Urothelium cell line (cell line): ENCODE measurements at places on chromosomes 5 and 9.

DNA sequence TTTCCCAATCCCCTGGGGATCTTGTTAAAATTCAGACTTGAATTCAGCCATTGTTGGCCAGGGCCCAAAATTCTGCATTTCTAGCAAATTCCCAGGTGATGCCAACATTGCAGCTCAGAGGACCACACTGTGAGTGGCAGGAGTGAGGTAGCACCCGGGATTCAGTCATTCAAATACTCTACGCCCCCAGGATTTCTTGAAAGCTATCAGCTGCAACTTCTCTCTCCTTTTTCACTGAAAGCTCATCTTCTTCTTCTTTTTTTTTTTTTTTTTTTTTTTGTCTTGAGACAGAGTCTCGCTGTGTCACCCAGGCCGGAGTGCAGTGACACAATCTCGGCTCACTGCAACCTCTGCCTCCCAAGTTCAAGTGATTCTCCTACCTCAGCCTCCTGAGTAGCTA lies 19.3 kb upstream of the ANKH start:
- no peak for DNase-seq

DNA sequence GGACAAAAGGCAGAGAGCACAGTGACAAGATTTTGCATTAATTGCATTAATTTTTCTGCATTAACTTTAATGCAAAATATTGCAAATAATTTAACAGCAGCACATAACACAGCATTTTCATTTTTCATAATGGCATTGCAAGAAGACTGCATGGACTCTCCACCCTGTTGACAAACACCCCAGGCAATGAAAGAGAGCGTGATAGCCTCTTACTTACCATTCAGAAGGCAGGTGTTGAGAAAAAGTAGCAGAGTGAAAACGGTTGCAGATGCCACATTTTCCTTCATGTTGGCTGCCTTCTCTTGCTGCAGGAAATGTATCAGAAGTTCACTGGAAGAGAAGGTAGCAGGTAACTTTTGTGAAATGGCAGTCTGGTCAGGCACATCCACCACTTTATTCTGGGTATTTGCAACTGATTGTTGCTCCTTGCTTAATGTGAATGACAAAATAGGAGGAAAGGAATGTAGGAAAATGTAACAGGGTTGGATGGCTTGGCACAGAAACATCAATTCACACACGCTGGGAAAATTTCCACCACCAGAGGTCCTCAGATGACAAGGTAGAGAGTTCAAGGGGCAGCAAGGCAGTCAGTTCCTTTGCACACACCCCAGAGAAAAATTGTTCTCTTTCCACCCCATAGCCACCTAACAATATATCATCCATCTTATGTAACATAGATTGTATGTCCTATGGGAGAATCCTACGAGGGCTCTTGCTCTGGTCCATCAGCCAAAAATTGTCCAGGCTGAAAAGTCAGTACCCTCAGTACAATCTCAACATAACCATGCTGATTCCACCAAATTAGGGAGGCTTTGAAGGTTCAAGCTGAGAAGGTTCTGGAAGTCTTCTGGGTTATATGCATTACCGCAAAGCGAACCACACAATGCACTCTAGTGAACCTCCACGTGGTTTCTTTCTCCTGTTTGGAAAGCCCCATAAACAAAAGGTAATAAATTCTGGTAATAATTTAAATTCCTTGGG lies 41.9 kb upstream of the AGXT2 start:
- DNase-seq: peak; percentile 80

- DNase-seq: no peak
Measured at GRCh38 chr5:75550597-75550996, 38.9 kb downstream of the POLK start.

DNA sequence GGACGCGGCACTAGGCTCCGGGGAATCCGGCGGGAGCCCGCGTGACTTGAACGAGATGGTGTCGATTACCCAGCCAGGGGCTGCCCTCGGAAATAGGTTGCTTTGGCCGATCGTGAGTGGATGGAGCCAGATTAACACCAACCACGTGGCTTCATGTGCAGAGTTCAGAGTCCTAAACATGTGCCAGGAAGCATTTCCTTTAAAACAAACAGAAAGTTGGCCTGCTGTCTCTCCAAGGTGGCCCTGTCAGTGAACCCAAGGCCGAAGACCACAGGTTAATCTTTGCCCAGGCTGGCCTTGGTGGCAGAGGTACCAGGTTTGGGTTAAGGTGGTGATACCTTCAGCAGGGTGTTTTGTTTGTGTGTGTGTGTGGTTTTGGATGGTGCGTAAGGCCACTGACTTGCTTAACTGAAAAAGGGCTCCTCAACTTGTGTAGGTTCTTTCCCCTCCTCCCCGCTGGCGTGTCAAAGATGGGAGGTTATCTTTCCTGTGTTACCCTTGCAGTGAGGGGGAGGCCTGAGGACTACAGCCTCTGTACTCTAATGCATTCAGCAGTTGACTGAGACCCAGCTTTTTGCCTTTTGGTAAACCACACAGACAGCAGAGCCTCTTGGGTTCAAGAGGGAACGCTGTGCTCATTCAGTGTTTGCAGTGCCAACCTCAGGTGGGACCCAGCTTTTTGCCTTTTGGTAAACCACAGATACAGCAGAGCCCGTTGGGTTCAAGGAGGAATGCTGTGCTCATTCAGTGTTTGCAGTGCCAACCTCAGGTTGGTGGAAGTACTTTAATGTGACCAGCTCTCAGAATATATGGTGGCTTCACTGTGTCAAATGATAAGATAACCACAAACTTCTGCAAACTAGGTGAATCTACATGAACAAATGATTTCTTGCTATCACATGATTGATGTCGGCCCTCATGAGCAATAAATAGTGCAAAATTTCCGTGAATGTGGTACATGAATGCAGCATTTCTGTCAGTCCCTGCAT lies 1.4 kb downstream of the IQGAP2 start:
- DNase-seq: no peak

- DNase-seq: no peak
Measured at GRCh38 chr9:94990897-94991561, 264.5 kb downstream of the AOPEP start.

DNA sequence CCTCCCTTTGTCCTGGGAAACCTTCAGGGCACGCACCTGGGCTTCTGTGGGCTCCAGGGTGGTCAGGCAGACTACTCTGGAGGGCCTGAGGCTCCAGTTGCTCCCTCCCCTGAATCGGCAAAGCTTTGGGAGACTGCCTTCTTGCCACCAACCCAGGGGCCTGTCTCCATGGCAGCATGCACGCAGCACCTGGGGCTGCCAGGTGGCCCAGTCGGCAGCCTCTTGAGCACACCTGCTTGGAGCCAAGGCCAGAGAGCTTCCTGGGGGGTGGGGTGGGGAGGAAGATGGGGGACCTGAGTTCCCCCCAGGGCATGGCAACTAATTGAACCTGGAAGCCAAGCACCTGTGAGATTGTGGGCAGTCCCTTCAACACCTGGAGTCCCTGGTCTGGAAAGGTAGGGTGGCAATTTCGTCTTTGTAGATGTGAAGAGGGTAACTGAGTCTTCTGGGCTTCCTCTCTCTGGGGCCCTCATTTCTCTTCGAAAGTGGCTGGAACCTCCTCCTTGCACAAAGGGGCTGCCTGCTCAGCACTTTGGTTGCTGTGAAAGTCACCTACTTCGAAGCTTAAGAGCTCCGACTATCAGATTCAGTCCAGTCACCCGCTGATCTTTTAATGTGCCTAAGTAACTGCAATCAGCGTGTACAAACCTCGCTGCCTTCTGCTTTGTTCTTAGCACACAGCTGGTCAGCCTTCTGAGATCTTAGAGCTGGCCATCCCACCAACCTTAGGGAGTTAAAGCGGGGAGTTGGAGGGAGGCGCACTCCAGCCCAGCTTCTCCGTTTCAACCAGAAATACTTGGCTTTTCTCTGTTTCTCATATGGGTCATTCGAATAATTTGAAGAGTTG lies 4.0 kb downstream of the RNF183 start:
- DNase-seq: no peak

DNA sequence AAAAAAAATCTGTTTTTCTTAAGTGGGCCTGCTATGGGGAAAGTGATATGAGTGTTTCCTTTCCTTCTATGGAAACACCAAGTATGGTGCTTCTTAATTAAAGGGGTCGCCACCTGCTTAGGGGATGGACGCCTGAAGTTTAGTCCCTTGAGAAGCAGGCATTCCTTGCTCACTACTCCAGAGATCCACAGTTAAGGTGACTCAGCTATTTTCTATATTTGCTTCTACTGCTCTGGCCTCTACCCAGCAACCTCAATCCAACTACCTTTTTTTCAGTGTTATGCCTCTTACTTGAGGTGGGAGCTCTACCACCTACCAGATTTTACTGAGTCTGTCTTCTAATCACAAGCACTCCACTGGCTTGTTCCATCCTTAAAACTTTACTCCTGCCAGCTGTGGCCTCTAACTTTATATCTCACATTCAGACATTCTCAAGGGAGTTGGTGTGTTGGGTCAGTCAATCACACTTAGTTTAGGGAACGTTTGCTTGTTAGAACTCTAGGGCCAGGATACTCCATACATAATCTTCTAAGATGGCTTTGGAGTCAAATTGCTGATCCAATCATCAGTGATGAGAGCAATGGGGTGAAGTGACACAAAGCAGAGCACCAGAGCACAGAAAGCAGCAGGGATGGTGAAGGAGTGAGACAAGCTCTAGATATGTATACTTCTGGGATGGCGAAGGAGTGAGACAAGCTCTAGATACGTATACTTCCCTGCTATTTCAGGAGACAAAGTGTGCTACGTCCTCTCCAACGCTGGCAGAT lies 708.1 kb downstream of the EFNA5 start:
- no peak for DNase-seq

- DNase-seq: no peak
Measured at GRCh38 chr5:117829646-117830045, 1158.7 kb downstream of the DTWD2 start.

- peak; percentile 99 for DNase-seq
Measured at GRCh38 chr5:14581106-14581890, at the start of gene OTULINL. OTULINL (plus strand) TSS chr5:14581792; CDS start chr5:14581895, 103 bp downstream.

GRCh38 chr9:126618585-126619360 lies 5.0 kb downstream of the LMX1B start:
- DNase-seq: no peak

GRCh38 chr5:106290841-106291240 lies 1379.9 kb downstream of the EFNA5 start:
- no peak for DNase-seq

GRCh38 chr5:15763754-15764153 lies 263.8 kb downstream of the FBXL7 start:
- DNase-seq: no peak

- no peak for DNase-seq
Measured at GRCh38 chr9:14401911-14402310, 88.0 kb upstream of the NFIB start.

GRCh38 chr5:67315082-67315989 lies 118.7 kb upstream of the CD180 start:
- DNase-seq: peak; percentile 27

GRCh38 chr9:112921549-112921948 lies 30.9 kb upstream of the SLC46A2 start:
- peak; percentile 27 for DNase-seq

DNA sequence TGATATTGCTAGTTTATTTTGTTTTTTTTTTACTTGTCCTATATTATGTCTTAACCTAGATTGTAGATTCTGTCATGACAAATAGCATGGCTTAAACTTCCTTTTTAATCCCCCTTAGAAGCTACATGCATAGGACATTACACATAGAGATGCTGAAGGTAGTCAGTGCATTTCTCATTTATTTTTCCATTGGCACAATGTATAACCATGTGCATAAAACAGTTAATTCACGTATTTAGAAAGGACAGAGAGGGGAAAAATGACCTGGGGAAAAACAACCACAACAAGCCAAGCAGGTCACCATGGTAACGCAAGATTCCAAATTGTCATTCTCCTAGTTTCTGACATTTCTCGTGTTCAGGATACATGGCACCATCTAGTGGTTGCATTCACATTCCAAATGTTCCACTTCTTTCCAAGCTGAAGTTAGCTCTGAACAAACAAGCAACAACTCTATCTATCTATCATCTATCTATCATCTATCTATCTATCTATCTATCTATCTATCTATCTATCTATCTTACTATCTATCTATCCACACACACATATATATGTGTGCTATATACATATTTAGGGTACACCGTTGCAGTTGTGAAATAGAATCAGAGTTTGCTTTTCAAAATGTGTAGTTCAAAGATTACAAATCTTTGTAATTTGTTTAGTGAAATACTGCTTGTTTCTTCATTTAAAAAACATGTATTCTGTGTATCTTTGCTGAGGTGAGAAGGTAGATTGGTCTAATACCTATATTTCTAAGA lies 487.2 kb upstream of the ST8SIA4 start:
- peak; percentile 20 for DNase-seq

DNA sequence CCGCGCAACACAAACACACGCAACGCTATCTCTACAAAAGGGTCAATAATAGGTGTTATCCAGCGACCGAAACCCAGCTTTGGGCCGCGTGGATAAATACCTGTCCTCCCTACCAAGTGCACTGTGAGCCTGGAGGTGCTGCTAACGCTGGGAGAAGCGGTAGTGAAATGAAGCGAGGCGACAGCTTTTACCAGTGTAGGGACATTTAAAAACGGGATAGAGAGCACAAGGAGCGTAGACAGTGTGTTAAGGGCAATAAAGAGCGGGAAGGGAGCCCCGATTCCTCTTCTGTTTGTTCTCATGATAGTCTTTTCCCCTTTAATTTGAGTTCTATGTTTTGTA lies 421 bp upstream of the DEPDC1B start:
- DNase-seq: no peak

GRCh38 chr5:73273379-73274050 lies 100.5 kb downstream of the TMEM174 start:
- no peak for DNase-seq

DNA sequence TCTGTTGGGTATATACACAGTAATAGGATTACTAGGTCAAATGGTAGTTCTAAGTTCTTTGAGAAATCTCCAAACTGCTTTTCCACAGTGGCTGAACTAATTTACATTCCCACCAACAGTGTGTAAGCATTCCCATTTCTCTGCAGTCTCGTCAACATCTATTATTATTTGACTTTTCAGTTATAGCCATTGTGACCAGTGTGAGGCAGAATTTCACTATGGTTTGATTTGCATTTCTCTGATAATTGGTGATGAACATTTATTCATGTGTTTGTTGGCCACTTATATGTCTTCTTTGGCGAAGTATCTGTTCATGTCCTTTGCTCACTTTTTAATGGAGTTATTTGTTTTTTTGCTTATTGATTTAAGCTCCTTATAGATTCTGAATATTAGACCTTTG lies 596.2 kb upstream of the DAB2 start:
- no peak for DNase-seq

- no peak for DNase-seq
Measured at GRCh38 chr5:6280425-6281100, 97.8 kb downstream of the MED10 start.
